Heart left ventricle (tissue), 16 donors: ENCODE measurements at places on chromosomes 7 and 10. TPM values are rescaled to one million over a fixed set of nuclear protein-coding genes. Genes with fewer than 3 reads are reported as not detected.

The SMARCD3 gene
- 69.2 TPM for total RNA-seq

The CCDC172 gene
- not detected for total RNA-seq

The CYP2W1 gene
- total RNA-seq, result not detected

The POU6F2 gene
- total RNA-seq, result 0.83 TPM

The CCDC3 gene
- 5.3 TPM for total RNA-seq

The SFRP4 gene
- total RNA-seq, result 6.6 TPM

The CRYGN gene
- total RNA-seq, result not detected

The VPS26A gene
- 42.3 TPM for total RNA-seq

The STEAP2 gene
- total RNA-seq, result 16.7 TPM

The ELOVL3 gene
- total RNA-seq, result not detected

The THAP5 gene
- total RNA-seq, result 23.1 TPM

The CDNF gene
- total RNA-seq, result 1.7 TPM

The UBE2D1 gene
- total RNA-seq, result 50.2 TPM

The MRLN gene
- not detected for total RNA-seq

The EGR2 gene
- 1.4 TPM for total RNA-seq

The ADIRF gene
- total RNA-seq, result 189 TPM

The ZNF485 gene
- 1.7 TPM for total RNA-seq

The LIPN gene
- not detected for total RNA-seq

The VAX1 gene
- not detected for total RNA-seq

The ASZ1 gene
- total RNA-seq, result not detected

The INSYN2A gene
- total RNA-seq, result not detected

The HABP2 gene
- not detected for total RNA-seq

The NMT2 gene
- total RNA-seq, result 13.2 TPM
